ENCODE measurements at places on chromosomes 12 and 14.

- DNase-seq: no peak
Observed at GRCh38 chr14:54354968-54355641, 41.7 kb upstream of the CDKN3 start.

DNA sequence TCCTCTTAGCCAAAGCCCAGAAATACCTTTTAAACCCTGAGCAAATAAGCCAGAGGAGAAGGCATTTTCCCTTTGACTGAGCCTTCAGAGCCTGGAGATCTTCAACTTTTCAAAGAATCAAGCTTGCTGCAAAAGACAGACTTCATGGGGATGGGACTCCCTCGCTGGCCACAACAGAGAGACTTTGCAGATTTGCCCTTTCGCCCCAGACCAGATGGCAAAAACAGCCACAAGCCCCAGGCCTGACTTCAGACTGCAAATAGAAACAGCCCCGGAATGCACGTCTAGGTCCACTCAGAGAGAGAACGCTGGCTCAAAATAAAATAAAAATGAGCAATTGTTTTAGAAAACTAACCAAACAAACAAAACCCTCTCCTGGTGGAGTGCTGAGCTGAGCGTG is 114.6 kb upstream of the MED13L start:
- no peak for DNase-seq

- DNase-seq: no peak
Observed at GRCh38 chr12:14825256-14825655, 11.3 kb upstream of the SMCO3 start.

DNA sequence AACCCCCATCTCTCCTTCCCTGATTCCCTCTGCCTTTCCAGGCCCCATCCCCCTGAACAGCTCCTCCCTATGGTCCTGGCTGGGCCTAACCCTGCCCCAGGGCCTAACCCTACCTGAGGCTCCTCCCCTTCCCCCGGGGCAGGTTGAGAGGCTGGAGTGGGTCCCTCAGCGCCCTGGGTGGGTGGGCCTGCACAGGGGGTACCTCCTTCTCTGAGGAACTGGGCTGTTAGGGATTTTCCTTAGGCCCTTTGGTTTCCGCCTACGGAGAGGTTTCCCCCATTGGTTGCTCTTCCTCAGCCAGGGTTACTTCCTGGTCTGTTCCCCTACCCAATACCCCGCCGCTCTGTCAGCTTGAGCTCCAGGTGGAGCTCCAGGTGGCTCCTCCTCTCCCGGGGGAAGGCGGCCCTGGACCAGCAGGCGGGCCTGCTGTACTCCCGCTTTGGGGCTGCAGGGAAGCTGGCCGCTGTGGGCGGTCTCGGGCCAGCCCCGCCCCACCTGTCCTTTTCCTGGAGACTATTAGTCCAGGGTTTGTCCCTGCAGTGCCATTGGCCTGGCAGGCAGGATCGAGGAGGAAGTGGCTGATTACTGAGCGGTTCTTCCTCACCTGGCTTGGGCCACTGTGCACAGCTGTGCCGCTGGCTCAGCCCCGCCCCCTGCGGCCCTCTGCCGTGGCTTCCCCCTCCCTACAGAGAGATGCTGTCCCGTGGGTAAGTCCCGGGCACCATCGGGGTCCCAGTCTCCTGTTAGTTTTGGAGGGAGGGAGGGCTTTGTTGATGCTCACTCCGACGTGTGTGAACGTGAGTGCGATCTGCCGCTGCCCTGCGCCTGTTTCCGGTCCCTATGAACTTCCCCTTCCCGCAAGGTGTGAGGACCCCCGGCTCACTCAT is 2.5 kb downstream of the C12orf57 start:
- DNase-seq: no peak

DNA sequence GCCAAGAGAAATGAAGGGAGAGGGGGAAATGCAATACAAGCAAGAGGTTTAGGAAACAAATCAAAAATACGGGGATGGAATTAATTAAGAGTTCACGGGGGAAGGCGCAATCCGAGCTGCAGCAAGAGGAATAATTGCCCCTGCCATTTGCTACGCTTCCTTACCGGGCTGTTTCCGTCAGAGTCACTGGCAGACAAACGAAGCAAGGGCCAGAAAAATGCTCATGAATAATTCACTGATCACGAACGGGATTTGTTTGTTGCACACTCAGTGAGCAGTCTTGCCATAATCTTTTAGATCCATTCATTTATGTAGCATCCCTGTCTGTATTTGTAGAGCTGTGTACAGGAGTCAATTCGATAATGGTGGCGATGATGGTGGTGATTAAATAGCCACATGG is 39.0 kb downstream of the PLXNC1 start:
- no peak for DNase-seq

DNA sequence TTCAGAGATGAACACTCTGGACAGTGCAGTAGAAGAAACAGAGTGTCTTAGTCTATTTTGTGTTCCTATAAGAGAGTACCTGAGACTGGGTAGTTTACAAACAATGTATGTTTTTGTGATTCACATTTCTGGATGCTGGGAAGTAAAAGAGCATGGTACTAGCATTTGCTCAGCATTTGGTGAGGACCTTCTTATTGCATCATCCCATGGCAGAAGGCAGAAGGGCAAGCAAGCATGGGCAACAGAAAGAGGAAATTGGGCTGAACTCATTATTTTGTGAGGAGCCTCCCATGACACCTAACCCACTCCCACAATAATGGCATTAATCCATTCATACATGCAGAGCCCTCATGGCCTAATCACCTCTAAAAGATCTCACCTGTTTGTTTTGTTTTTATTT is 8.0 kb downstream of the ANKS1B start:
- no peak for DNase-seq

GRCh38 chr12:68221497-68221896 is 4.1 kb downstream of the IL26 start:
- DNase-seq: no peak

GRCh38 chr14:62957562-62957961 is 87.7 kb downstream of the KCNH5 start:
- no peak for DNase-seq

- DNase-seq: no peak
Observed at GRCh38 chr14:64725879-64726584, 21.8 kb downstream of the PLEKHG3 start.

DNA sequence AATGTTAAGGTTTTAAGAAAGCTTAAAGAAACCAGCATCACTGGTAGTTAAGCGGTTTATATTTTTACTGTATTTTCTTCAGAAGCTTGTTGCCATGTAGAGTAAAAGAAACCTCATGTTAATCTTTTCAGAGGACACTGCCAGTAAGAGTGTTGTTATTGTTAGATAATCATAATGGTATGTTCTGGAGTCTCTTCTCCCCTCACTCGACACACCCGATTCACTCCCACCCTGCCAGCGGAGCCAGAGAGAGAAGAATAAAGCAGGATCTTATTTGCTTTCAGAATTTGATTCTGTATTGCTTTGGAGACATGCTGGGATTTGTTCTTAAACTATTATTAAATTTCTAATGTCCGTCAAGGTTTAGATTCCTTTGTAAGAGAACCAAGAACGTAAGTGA is 113.7 kb downstream of the SAMD4A start:
- no peak for DNase-seq

DNA sequence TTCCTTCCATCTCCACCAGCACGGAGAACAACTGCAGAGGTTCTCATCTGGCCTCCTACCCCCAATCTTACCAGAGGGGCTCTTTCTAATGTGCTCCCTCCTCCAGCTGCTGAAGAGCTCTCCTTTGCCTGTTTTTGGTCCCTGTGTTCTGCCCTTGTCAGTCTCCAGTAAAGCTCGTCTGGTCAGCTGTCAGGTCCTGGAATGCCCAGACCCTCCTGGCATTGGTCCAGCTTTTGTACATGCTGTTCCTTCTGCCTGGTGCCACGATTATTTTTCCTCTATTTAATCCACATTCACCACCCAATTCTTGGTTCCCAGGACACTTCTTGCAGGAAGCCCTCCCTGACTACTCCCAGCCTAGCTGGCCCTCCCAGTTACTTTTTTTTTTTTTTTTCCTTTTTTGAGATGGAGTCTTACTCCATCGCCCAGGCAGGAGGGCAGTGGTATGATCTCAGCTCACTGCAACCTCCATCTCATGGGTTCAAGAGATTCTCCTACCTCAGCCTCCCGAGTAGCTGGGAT is 6.5 kb downstream of the SLC8B1 start:
- no peak for DNase-seq

GRCh38 chr14:52265253-52265652 is 2.2 kb upstream of the PTGDR start:
- peak; percentile 76 for DNase-seq

- no peak for DNase-seq
Observed at GRCh38 chr12:25377469-25378177, 126.9 kb upstream of the KRAS start.

DNA sequence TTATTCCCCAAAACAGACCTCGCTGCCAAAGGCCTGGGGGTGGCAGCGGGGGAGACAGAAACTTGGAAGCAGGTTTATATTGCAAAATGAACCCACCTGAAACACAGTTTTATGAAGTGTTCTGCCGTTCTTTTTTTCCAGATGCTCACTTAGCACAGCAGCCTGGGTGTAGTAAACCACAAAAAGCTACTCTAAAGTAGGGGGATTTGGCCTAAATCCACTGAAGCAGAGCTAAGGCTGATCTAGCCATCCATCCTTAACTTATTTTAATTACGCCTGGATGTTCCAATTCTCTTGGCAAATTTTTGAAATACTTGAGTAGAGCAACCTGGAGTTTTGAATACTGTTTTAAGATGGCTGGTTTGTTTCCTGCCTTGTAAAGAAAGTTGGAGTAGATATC is 121.2 kb downstream of the GPR135 start:
- DNase-seq: no peak

DNA sequence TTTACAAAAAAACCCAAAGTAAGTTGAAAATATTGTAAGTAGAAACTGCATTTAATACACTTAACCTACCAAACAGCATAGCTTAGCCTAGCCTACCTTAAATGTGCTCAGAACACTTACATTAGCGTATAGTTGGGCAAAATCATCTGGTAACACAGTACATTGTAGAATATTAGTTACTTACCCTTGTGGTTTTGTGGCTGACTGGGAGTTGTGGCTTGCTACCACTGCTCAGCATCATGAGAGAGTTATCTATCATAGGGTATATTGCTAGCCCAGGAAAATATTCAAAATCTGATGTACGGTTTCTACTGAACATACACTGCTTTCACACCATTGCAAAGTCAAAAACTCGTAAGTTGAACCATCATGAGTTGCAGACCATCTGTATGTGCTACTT is 141.7 kb upstream of the GARIN6 start:
- no peak for DNase-seq

DNA sequence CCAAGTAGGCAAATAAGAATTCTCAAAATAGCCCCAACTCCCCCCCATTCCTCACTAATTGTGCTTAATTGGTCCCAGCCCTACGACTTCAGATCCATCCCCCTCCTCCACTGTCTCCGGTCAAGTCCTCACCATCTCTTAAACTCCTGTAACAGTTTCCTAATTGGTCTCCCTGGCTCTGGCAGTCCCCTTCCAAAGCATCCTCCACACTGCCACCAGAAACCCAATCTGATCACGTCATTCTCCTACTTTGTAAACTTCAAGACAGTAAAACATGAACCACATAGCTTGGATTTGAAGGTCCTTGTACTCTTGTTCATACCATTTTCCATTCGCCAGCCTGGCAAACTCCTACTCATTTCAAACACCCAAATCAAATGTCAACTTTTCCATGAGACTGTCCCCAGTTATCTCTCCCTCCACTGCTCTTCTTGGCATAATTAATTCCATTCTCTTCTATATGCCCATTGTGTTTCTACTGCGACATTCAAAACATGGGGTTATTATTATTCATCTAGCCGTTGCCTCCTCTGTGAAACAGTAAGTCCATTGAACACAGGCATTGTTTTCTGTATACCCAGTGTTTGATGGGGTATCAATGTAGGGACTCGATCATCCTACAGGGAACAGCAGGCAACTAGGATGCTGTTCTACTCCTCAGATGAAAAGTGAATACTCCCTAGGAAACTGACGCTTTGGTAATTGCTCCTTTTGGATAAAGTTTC is 104.6 kb downstream of the EGLN3 start:
- DNase-seq: no peak

DNA sequence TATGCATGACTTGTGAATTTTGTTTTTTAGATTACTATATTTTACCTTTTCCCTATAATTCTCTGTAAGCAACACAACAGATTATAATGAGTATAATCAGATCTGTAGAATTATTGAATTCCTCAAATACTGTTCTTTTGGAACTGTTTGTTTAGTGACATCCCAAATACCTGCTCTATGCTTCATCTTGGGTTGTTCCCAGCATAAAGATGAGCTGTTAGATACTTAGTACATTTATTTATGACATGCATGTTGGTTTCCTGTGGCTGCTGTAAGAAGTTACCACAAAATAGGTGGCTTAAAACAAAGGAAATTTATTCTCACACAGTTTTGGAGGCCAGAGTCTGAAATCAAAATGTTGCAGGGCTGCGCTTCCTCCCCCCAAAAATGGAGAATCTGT is 78.4 kb downstream of the PTPRR start:
- DNase-seq: no peak

DNA sequence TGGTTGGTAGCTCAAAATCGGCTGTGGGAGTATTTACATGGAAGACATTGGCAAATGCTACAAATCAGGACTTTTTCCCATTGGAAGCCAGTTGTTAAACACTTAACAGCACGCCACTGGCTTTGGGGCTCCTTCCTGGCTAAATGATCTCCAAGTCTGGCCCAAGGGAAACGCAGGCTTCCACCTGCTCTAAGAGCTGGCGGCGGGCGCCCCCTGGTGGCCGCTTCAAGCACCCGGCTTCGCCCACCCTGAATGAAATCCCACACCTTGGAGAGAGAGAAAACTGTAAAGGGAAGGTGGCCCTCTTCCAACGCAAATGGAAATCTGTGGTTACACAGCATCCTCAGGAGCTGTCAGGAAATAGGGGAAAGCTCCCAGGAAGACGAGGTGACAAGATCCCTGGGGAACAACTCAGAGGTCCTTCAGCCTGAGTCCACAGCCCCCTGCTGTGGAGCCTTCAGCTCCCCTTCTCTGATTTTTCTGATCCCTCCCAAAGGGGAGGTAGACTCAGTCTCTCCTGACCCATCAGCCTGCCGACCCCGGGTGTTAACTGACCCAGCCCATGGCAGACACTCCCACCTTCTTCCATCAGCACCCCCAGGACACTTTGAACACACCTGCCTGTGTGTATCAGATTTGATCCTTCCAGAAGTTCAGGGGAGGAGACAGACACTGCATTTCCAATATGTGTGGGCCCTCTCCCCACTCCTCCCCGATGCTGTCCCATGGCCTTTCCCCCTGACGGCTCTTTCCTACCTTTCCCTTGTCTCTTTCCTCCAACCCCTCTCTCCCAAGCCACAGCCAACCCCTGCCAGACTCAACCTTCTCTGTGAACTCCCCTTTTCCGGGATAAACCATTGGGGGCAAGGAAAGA is 15.4 kb downstream of the SELPLG start:
- peak; percentile 55 for DNase-seq

DNA sequence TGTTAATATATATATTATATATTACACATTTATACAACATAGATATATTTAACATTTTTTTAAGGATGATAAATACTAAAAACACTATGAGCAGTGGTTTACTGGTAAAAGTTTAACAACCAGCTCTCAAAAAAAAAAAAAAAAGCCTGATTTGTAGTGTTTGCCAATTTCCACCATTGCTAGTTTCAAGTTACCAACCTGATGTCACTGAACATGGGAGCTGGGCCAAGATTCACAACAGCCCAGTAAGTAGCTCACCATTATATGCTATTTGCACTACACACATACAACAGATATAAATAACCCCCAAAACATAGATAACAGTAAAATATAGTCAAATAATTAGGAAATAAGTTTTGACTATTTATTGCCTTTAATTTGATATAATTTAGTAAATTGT is 28.9 kb upstream of the TMX1 start:
- DNase-seq: no peak
